ENCODE measurements at places on chromosomes 7 and 10.

GRCh38 chr7:128030654-128031611, at the start of gene LRRC4:
LRRC4 (minus strand) TSS chr7:128031437; CDS start chr7:128030640, 797 bp downstream.
- peak; percentile 54 for DNase-seq

- no peak for DNase-seq
These were observed 5.5 kb upstream of the LAMB4 start for GRCh38 chr7:108135446-108136190.

DNA sequence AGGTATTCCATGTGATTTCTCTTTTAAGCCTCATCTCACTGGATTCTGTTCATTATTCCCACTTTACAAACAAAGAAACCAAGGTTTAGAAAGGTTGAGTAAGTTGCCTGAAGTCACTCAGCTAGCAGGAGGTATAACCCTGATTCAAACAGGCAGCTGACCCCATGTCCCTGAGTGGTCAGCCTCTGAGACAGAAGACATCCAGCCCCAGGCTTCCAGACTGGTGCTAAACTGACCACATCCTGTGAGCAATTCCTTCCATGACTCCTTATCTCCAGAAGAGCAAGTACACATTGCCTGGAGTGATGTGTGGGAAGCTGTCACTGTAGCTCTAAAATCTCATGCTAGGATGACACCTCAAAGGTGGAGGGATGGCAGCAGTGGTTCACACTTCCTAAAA, 3.7 kb downstream of the PLPP4 start:
- DNase-seq: peak; percentile 95

DNA sequence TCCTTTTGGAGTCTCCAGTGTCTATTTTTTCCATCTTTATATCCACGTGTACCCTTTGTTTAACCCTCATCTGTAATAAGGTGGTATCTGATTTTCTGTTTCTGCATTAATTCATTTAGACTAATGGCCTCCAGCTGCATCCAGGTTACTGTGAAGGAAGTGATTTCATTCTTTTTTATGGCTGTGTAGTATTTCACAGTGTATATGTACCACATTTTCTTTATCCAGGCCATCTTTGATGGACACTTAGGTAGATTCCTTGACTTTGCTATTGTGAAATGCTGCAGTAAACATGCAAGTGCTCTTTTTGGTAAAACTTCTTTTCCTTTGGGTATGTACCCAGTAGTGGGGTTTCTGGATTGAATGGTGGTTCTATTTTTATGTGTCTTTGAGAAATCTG, 128.0 kb upstream of the MTPN start:
- no peak for DNase-seq

- no peak for DNase-seq
These were observed 24.8 kb upstream of the MKI67 start for GRCh38 chr10:128151031-128151430.

- DNase-seq: no peak
These were observed 105.3 kb downstream of the CPXM2 start for GRCh38 chr10:123786306-123786705.

Data from EL (cell line).